Stimulated activated CD8-positive, alpha-beta memory T cell treated with anti-CD3 and anti-CD28 coated beads, Interleukin-7, amount 100 ng/mL, for 1 hour (primary cell): ENCODE measurements at places on chromosomes 13 and 19.

DNA sequence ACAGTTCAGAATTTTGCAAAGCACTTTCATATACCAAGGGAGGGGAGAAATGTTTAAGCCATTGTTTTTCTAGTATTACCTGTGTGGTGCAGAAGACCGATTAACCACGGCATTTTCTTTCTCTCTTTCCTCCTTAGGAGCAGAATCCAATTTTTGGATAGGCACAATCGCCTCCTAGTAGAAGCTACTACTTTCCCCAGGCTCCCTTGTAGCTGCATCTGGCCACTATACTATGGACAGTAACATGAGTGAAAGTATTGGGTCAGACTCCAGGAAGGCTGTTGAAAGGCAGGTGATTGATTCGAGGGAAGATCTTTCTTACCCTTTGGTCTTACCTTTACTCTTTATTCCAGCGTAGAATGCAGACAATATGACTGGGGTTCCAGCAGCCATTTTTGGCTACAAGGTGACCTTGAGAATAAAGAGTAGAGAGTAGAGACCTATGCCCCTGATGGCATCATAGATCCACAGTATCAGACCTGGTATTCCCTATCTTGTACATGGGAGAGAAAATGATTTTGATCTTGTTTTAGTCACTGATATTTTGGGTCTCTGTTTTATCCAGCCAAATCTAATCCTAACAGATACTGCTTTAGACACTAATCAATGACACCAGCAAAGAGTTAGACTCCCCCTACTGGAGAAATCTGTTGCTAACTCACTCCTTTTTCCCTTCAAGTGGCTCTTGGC, 77.0 kb downstream of the LRRC63 start:
- no peak for DNase-seq

DNA sequence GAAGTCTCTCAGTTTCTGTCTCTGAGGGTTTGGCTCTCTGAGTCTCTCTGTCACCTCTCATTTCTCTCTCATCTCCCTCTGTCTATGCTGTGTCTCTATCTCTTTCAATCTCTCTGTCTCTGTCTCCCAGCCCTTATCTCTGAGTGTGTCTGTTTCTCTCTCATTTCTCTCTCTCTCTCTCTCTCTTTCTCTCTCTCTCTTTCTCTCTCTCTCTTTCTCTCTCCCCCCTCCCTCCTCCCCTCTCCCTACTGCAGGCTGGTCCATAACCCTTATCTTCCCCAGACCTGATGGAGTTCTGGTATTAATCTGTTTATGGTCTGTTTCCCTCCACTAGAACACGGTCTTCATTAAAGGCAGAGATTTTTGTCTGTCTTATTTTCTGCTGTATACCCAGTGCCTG, 1.3 kb upstream of the PVR start:
- no peak for DNase-seq

GRCh38 chr19:9981406-9982260, 28.7 kb downstream of the COL5A3 start:
- DNase-seq, result no peak

DNA sequence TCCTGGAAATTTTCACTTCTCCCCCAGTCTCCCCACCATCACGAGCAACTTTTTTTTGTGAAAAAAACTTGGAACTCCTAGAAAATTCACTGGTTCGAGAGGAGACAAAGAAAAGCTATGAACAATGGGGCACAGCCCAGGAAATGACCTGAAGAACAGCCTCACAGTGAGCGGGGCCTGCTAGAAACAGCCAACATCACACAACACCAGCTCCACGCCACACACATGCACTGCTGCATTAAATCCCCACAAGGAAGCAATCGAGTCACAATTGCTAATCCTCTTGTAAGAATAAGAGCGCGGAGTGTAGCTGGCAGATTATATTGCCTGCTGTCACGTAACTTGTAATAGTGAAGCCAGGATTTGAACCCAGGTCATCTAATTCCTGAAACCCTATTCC, 48.8 kb downstream of the SLC7A1 start:
- no peak for DNase-seq

DNA sequence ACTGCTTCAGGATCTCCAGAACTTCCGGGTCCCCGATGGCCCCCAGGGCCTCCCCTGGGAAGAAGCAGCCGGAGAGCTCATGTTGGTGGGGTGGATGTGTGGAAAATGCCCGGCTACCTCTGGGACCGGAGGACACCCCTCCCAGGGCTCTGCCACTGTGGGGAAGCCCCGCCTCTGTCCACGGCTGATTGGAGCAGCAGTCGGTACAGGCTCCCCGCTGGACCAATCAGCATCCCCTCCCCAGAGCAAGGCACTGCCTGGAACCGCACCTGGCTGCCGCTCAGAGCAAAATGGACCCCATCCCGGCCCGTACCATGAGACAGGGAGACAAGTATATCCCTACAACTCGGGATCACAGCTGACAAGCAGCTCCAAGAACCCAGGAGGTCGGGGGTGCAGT, 6.4 kb downstream of the DOHH start:
- DNase-seq, result no peak

DNA sequence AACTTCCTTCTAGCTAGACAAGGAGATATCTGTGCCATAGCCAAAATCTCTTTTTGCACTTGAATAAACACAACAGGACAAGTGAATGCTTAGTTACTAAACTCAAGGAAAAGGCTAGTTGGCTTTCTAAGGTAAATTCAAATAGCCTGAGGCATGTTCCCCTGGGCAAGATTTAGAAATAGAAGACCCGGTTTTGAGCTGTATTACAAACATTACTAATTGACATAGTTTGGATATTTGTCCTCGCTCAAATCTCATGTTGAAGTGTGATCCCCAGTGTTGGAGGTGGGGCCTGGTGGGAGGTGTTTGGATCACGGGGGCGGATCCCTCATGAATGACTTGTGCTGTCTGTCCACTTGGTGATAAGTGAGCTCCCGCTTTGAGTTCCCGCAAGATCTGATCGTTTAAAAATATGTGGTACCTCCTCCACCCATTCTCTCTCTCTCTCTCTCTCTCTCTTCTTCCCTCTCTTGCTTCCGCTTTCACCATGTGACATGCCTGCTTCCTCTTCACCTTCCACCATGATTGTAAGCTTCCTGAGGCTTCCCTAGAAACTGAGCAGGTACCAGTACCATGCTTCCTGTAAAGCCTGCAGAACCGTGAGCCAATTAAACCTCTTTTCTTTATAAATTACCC, 3.9 kb upstream of the KBTBD6 start:
- DNase-seq, result no peak

- DNase-seq, result no peak
These were observed 244.2 kb downstream of the TEX29 start for GRCh38 chr13:111564606-111565005.

- DNase-seq, result no peak
These were observed 1891.6 kb upstream of the PCDH20 start for GRCh38 chr13:63307228-63307627.

- no peak for DNase-seq
These were observed 125.4 kb upstream of the RFC3 start for GRCh38 chr13:33692531-33692930.

DNA sequence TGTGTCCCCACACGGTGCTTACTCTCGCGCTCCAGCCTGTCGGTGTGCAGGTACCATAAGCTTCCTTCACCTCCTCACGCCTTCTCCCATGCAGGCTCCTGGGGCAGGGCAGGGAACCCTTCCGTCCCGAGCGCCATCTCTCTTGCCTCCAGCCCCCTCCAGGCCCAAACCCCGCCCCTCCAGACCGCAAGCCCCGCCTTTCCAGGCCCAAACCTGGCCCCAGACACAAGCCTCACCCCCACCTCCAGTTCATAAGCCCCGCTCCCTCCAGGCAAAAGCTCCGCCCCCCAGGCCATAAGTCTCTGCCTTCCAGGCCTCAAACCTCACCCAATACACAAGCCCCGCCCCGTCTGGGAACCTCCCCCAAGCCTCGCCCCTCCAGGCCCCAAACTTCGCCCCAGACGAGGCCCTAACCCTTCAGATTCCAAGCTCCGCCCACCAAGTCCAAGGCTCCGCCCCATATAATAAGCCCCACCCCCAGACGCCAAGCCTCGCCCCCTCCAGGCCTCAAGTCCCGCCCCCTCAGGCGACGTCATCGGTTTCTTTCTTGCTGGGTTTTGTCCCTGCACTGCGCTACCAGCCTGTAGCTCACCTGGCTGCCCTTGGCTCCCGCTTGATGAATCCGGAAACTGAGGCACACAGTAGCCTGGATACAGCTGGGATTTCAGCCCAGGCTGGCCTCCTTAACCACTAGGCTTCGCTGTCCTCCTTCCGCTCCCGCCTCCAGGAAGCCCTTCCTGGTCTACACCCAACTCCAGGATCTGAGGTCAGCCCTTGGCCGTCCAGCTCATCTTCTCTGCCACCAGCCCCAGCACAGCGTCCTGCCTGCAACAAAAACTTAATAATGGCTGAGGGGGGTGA, 16.1 kb downstream of the MKNK2 start:
- DNase-seq, result no peak

DNA sequence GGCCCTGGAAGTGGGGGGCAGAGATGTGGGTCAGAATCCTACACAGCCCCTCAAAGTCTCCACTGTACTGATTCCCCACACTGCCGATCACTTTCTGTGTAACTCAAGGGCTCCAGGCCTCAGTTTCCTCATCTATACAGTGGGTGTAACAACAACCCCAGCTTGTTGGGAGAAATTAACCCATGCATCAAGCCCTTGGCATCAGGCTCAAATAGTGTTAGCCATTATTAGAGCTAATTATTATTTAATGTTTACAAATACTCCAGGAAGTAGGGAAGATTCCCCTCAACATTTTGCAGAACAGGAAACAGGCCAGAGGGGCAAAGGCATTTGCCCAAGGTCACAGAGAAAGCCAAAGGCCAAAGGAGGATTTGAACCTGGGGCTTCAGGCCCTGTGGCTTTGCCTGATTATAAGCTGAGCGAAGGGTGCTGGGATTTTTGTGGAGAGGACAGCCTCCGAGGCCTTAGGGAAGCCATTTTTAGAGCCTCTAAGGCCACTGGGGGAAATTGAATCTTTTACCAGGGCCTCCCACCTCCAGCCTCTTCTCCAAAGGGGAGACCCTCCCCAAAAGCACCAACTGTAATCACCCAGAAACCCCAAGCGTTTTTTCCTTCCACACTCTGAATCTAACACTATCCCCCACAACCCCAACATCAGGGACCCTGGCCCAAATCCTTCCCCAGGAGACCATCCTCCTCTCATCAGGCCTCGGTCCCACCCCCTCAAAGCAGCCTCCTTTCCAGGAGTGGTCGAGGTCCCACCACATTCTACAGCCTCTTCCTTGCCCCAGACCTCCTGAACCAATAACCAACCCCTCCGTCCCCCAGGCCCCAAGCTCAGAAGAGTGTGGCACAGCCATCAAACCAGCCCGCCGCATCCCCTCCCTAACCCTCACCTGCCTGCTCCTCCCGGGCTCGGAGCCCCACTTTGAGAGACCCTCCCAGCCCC, 1.1 kb downstream of the FKBP8 start:
- no peak for DNase-seq

DNA sequence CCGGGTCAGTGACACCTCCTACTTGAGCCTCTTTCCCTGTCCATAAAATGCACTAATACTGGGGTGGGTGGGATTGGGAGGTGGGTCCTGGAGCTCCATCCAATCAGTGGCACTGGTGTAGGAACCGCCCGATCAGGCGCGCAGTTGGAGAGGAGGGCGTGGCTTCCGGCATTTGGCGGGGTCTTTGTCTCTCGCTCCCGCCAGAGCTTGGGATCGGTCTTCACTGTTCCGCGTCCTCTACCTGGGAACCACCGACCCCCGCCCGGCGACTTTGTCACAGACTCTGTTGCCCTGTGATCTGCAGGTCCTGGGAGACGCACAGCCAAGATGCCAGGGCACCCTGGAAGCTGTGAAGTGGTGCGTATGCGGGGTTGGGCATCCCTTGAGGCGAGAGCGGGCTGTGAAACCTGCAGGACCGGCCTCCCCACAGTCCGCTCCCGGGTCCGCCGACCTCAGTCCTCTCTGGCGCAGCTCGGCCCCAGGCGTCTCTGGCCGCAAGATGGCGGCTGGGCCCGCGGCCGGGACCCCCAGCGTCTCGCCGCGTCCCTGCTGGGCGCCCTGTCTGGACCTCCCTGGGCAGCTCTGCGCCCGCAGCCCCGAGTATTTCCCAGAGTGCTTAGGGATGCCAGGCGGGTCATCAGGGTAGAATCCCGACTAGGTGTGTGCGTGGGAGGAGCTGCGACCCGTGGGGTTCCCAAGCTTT, 41.6 kb upstream of the ZNF730 start:
- DNase-seq, result no peak

DNA sequence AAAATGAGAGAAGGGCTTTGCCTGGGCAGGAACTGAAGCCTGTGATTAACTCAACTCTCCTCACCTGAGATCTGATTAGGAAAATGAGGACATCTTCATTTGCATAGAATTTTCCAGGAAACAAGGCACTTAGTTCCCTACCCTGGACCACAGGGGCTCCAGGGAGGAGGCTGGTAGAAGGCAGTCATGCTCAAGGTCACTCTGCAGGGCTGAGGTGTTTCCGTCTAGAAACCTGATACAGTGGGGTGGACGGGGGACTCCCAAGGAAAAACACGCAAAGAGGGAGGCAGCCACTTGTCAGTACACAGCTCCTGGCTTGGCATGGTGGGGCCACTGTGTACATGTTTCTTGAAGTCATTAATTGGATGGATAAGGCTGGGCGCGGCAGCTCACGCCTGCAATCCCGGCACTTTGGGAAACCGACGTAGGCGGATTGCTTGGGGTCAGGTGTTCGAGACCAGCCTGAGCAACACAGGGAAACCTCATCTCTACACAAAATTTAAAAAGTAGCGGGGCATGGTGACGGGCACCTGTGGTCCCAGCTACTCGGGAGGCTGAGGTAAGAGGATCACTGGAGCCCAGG, 6.0 kb downstream of the KLK14 start:
- no peak for DNase-seq

DNA sequence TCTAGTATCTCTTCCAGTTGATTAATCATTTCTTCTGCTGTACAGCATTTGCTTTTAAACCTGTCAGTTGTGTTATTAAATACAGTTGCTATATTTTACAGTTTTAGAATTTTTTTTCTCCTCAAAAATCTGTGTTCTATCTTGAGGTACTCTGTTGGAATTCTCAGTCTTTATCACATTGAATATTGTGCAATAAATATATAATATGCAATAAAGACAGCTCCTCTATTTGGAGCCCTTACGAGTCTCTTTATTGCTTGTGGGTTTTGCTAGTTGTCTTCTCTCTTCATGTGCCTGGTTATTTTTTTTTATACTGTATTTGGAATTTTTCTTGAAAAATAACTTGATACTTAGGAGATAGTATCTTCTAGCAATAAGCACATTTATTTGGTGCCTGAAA, 51.7 kb downstream of the CDK8 start:
- no peak for DNase-seq

DNA sequence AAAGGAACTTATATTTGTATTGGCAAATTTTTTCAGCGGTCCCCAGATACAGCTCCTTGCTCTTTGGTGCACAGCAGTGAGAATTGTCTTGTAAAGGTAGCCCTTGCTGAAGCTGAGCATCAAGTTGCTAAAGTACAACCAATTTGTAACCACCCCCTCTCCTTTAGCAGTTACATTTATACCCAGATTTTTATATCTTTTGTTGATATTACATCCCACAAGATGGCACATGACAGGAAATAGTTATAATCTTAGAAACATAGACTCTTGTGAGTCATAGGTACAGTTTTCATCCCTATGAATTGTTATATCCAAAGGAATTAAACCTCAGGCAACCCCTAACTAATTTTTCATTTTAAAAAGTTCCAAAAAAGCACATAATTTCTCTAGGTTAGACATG, 523.0 kb upstream of the SLITRK1 start:
- no peak for DNase-seq
